ENCODE measurements at places on chromosomes 13 and 19.

GRCh38 chr13:81320516-81320915, 979.6 kb upstream of the SPRY2 start:
- no peak for DNase-seq

- no peak for DNase-seq
Measured at GRCh38 chr19:45468159-45468651, 409 bp downstream of the FOSB start.

- DNase-seq: no peak
Measured at GRCh38 chr13:95937714-95938320, 115.4 kb downstream of the UGGT2 start.

- no peak for DNase-seq
Measured at GRCh38 chr19:54207676-54207982, 7.0 kb downstream of the RPS9 start.

- no peak for DNase-seq
Measured at GRCh38 chr19:55552206-55552605, 6.9 kb upstream of the SBK3 start.

GRCh38 chr19:42313840-42314755, 989 bp downstream of the TMEM145 start:
- DNase-seq: no peak

DNA sequence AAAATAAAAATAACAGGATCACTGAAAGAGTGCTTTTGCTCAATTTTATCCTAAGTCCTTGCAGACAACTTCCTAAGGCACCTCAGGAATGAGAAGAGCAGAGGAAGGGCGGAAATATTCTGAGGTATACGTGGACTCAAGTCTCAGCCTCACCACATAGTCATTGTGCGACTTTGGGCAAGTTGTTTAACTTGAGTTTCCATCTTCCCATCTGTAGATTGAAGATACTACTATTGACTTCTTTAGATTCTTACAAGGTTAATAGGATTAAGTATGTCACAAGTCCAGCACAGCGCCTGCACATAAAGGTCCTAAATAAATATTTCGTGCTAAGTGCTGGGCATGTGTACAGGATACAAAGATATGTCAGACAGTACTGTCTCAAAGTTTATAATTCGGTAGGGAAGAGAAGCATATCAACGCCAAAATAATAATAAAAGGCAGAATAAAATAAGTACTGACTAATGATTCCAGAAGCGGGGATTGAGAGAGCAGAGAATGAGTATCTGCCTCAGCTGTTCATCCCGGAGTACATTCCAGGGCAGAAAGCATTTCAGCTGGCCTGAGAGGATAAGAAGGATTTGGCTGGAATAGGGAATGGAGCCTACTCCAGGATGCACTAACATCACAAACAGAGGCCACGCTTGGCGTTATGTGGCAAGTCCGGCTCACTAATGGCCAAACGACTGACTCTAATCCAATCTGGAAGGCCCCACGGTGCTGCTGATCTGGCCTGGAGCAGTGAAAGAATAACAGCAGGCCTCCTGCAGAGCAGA, 139.7 kb downstream of the FLT1 start:
- no peak for DNase-seq

GRCh38 chr13:100349594-100349993, 239.0 kb downstream of the GGACT start:
- no peak for DNase-seq

- DNase-seq: no peak
Measured at GRCh38 chr13:28094306-28094705, 6.1 kb downstream of the FLT3 start.

- no peak for DNase-seq
Measured at GRCh38 chr13:52782471-52783448, 43.1 kb upstream of the CNMD start.

DNA sequence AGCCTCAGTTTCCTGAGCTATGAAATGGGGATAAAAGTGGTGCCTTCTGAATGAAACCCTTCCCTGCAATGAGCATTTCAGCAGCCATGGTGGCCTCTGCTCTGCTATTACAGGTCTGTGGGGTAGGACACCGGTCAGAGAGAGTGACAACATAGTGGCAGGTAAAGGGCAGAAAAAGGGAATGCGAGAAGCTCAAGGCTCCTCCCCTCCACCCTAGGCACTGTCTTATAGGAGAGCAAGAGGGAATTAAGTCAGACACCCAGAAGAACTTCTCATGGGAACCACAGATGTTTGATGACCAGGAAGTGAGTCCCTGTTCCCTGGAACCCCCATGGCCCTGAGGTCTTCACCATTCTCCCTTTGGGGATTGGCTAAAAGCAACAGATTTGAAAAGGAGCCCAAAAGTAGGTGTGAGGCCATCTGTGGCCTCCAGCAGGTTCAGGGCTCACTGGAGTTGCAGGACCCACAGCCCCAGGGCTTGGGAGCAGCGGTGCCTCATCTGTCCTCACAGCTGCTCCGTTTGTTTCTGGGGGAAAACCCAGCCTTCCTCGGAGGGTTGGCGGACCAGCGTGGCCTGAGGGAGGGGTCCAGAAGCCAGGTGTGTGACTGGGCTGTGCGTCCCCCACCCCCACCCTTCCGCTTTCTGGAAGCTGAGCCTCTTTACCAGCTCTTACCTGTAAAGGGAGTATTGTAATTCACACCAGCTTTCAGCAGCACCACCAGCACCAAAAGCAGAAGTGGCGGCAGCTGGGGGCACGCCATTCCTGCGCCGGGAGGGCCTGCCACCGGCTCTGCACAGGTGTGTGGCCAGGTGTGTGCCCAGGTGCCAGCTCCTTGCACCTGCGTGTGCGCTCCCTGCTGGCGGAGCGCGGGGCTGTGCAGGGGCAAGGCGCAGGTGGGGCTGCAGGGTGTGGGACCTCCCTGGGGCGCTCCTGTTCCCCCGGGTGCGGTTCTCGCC, 19.4 kb downstream of the IQCN start:
- no peak for DNase-seq

DNA sequence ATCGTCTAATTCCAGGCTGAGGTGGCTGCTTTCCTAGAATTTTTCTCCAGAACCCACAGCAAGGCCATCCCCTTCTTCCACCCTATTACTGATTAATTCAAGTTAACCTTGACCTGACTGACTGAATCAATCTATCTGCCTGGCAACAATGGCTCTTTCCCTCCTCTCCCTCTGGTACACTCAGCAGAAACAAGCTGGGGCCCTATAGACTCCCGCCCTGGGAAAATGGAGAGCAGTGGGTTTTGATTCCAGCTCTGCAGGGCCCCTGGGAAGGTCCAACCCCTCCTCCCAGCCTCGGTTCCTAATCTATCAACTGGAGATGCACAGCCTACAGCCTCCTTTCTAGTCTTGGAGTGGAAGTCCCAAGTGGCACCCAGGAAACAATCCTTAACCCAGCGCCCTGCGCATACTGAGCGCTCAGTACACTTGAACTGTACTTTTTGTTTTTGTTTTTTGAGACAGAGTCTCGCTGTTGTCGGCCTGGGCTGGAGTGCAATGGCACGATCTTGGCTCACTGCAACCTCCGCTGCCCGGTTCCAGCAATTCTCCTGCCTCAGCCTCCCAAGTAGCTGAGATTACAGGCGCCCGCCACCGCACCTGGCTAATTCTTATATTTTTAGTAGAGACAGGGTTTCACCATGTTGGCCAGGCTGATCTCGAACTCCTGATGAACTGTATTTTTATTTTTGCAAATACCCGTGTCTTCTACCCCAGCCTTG, 5.2 kb upstream of the C3 start:
- DNase-seq: no peak

DNA sequence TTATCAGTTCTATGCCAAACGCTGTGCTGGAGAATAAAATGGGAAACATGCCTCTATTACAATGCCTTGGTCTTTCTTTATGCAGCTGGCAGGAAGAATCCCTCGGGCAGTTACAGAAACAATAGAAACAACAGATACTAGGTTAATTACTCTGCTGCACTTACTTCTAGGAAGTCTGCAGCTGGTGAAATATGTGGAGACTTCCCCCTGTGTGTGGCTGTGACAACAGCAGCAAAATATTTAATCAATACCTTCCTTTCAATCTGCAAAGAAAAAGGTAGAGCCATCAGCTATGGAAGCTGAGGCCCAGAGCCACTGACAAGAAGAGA, 9.9 kb downstream of the STOML3 start:
- no peak for DNase-seq

GRCh38 chr19:45878043-45878794, 7.7 kb downstream of the IRF2BP1 start:
- DNase-seq: no peak

GRCh38 chr19:16584248-16585093, 12.3 kb upstream of the SLC35E1 start:
- DNase-seq: peak; percentile 94

DNA sequence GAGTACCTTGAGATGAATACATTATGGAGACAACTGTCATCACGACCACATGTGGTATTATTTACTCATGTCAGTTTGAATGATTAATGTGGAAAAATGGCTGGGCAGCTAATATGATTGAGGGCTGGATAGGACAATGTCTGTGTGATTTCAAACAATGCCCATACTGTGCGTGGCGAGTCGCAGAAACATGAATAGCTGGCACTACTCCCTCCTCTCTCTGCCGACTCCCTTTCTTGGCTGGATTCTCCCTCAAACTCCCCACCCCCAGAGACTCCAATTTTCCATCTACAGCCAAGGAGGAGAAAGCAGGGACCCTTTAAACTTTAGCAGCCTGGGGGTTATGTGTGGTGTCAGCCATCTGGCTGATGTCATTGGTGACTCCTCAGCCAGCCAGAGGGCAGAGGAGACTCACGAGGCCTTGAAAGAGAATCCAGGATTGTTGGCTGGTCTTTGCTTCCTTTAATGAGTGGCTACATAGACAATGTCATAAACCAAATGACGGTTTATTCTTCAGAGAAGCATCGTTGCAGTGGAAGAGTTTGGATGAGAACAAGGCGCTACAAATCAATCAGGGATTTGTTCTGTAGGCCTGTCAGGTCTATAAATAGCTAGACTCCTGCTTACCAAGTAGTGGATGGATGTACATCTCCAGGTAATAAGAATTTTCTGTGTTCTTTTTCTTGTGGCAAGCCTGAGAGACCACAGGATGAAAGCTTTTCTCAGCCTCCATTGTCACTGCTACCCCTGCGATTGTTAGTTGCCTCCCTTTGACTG, 165.6 kb downstream of the DLEU7 start:
- no peak for DNase-seq

DNA sequence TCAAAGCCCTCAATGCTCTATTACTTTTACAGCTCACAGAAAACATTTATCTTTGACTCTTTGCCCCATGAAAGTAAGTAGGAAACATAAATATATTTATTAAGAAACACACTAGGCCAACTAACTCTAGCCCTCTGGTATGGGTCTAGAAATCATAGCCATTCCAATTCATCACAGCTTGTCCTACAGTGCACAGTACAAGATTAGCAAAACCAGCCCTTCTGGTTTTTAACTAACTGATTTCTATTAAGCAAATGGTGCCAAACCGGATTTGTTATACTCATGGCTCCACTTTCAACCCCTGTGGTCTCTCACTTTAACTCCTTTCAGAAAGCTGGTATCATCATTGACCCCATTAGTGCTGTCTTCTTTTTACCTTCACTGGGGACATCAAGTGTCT, 5.6 kb upstream of the LRRC63 start:
- DNase-seq: no peak

DNA sequence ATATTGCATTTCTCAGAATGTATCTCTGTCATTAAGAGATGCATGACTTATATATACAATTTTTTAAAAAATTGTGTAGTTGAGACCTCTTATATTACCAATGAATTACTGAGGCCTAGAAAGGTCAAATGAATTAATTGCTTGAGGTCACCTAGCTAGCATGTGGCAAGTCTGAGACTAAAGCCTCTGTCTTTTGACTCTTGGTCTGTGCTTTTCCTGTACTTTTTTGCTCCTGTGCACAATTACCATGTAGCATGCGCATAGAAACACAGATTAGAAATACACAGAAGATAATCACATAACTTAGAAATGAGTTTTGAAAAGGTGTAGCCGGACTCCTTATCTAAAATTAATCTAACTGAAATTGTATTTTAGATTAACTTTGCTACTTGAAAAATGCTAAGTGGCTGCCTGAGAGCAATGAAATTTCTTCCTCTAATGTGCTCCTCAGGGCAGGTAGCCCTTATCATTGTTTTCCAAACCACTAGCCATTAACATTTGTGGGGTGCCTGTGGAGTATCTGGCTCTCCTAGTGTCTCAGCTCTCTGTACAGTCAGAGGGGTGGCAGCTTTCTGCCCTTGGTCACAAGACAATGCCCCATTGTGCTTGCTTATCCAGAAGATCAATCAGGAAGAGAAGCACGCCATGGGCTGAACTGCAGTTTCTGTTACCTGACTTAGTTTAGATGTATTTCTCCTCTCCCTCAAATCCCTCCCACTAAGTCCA, 119.6 kb downstream of the RFC3 start:
- no peak for DNase-seq

DNA sequence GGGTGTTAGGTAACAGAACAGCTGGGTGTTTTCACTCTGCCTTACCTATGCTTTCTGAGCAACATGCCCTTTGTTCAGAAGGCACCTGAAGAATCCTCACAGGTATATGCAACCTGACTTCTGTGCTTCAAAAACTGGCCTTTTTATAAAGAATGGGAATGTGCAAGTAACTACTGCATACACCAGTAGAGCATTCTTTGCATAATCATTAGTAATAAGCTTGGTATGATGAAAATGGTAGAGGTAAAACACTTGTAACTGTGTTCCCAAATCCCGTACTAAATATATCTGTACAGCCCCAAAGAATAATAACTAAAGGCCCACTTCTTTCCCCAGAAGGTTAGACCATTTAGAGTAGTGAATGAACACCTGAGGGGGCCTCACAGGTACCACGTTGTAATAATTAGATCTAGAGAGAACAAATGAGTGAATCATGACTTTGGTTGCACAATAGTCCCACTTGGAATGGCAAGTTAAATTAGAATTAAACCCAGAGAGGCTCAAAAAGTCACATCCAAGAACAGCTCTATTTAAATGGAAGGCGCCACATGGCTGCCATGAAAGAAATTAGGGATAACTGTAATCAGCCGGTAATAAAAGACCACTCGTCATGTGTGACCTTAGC, 413.9 kb downstream of the KLF12 start:
- DNase-seq: no peak

GRCh38 chr13:52158629-52159158, 703 bp downstream of the NEK3 start:
- peak; percentile 12 for DNase-seq

GRCh38 chr19:15378534-15379082, 979 bp downstream of the AKAP8 start:
- peak; percentile 62 for DNase-seq

DNA sequence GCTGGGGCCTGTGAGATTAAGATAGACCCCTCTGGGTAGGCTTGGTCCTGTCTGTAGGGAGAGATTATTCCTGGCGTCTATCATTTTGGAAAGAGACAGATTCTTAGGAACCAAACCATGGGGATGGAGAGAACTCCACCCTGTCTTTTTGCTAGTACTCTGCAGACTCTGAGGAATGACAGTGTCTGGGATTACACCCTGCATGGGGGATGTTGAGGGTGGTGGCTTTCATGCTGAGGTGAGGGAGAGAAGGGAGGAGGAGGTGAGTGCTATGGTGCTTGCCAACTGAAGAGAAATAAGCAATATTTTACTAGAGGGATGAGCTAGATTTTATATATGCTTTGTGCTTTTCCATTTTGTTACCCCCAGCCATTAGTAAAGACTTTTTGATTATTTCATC, 74.5 kb upstream of the PCDH8 start:
- DNase-seq: no peak

All from HTR-8/SVneo (cell line).